HCEC 1CT (cell line): ENCODE measurements at places on chromosomes 6 and 20.

GRCh38 chr6:16477367-16478149 is 239.2 kb downstream of the GMPR start:
- DNase-seq: no peak

DNA sequence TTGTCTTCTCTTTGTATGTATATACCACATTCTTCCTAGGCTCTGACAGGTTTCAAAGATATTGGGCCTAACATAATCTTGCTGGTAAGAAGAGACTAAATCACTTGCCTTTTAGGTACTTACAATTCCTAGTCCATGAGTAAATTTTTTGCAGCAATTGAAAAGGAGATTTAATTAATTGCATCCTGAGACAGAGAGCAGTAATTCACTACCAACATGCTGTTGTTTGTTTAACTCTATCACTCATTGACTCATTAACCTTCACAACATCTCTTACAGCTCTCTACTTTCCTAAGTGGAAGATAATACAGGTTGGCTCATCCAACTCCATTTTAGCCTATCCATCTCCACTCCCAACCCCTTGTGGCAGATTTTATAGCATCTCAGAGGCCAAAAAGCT is 280.4 kb downstream of the ALDH8A1 start:
- no peak for DNase-seq

DNA sequence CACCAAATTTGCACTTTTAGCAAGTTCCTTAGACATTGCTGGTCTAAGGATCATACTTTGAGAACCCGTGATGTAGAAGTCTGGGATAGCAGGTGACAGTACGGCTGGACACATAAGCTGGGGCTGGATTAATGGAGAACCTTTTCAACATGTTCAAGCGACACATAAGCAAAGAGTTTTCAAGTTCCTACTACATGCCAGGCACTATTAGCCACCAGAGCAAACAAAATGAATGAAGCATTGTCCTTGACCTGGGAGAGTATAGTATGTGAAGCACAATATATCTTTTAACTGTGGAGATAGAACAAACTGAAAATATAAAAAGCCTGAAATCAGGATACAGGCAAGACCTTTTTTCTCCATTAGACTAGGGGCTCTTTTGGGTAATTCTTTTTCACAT is 102.9 kb downstream of the ADGRG6 start:
- no peak for DNase-seq

- DNase-seq: no peak
Observed at GRCh38 chr20:48277266-48277665, 492.0 kb upstream of the SULF2 start.

GRCh38 chr6:139590206-139590605 is 215.8 kb upstream of the CITED2 start:
- no peak for DNase-seq

- no peak for DNase-seq
Observed at GRCh38 chr6:140101818-140102217, 727.4 kb upstream of the CITED2 start.

DNA sequence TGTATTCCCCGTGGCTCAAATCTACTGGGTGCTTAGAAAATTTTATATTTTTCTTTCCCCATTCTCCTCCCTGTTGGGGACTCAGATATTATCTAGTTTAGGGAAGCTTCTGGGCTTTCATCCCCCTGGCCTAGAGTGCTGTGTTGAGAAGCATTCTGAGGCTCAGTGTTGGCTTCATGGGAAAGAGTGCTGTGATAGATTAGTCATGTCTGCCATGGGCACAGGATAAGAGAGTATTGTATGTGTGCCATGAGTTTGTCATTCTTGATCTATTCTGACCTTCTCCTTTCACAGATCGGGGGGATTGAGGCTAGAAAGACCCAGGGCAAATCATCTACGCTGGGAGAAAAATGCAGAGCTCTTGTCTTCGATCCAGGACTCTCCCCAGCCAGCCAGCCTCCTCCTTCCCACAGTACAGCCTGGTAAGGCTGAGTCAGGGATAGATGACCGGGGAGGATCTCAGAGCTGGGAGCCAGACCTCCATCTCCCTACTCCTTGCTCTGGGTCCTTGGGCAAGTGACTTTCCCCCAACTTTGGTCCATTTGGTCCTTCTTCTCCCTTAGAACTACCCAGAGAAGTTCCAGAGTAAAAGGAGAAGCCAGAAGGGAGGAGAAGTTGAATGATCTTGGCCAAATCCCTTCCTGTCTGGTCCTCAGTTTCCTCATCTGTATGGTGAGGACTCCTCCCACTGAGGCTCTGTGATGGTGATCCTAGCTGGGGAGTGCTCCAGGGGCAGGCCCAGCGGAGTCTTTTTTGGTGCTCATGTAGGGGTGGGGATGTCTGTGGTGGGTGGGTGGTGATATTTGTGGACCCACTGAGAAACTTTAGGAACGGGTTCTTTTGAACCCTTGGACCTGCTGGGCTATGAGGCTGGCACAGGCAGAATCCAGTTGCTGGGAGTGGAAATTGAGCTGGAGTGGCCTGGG is 5.0 kb downstream of the SRC start:
- no peak for DNase-seq

- DNase-seq: no peak
Observed at GRCh38 chr6:93418408-93419303, 703 bp downstream of the EPHA7 start.

- no peak for DNase-seq
Observed at GRCh38 chr6:4295058-4295782, 159.8 kb upstream of the ECI2 start.

GRCh38 chr6:117448732-117449485 is 23.2 kb upstream of the ROS1 start:
- DNase-seq: peak; percentile 96

- DNase-seq: no peak
Observed at GRCh38 chr6:27755768-27756167, 156.4 kb downstream of the OR2B2 start.

DNA sequence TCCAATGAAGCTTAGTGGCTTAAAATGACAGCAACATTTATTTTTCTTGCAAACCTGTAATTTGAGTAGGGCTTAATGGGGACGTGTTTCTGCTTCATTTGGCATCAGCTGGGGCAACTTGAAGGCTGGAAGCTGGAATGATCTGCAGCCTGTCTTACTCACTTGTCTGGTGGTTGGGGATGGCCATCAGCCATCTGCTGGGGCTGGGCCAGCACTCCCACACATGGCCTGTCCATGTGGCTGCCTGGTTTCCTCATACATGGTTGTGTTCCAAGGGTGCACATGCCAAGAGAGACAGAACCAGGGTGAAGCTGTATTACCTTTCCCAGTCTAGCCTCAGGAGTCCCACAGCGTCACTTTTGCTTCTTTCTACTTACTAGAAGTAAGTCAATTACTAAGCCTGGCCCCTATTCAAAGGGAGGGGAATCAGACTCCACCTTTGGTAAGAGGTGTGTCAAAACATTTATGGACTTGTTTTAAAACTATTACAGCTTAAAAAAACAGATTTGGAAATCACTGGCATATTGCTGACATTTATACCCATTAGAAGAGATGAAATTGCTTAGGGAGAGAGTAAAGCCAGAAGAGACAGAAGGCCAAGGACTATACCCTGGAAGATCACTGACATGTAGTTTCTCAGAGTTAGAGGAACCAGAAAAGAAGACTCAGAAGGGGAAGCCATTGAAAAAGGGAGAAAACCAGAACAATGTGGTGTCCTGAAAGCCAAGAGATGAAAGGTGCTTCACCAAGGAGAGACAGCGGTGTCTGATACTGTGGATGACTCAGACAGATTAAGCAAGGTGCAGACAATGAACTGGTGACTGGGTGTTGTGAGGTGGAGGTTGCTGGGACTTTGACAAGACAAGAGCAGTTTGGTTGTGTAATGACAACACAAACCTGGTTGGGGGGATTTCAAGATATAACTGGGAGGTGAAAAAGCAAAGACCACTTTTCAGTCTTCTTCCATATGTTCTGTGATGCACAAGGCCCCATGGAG is 345.2 kb downstream of the GJA1 start:
- peak; percentile 84 for DNase-seq

DNA sequence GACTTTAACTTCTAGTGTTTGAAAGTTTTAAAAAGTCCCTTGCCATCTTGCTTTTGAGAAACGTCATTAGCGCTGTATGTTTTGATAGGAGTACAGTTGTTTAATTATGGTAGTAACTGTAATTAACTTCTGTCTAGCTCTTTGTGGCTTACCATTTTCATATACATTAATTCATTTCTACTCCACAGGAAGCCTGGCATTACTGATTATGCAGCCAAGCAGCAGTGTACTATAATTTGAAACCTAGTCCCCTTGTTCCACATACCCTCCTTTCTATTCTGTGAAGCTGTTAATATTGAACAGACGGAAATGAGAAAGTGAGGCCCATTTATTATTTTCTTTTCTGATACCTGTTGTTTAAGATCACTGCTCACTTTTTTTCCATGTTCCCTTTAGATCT is 235.4 kb downstream of the CDKAL1 start:
- no peak for DNase-seq

- DNase-seq: peak; percentile 70
Observed at GRCh38 chr6:42313941-42314570, 96.4 kb upstream of the MRPS10 start.
